Jurkat, Clone E6-1 (cell line): ENCODE measurements at places on chromosomes 3 and 15.

DNA sequence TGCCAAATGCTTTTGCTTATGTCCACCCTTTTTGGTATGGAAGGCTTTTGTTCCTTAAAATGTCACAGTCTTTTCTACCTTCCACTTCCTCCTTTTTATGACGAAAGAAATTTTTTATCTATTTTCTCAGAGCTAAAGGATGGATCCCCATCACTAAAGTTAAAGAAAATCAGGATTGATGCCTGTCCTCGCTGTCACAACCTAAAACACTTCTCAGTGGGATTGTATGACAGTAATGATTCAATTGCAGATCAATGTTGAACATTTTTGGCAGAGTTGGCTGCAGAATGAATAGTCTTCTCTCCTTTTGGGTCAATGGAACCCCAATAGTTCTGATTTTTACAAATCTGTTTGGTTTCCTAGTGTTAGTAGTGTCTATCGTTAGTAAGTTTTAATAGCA is 549.8 kb upstream of the ROBO2 start:
- no peak for DNase-seq

- no peak for DNase-seq
Observed at GRCh38 chr3:169668072-169668956, 4.8 kb upstream of the MECOM start.

DNA sequence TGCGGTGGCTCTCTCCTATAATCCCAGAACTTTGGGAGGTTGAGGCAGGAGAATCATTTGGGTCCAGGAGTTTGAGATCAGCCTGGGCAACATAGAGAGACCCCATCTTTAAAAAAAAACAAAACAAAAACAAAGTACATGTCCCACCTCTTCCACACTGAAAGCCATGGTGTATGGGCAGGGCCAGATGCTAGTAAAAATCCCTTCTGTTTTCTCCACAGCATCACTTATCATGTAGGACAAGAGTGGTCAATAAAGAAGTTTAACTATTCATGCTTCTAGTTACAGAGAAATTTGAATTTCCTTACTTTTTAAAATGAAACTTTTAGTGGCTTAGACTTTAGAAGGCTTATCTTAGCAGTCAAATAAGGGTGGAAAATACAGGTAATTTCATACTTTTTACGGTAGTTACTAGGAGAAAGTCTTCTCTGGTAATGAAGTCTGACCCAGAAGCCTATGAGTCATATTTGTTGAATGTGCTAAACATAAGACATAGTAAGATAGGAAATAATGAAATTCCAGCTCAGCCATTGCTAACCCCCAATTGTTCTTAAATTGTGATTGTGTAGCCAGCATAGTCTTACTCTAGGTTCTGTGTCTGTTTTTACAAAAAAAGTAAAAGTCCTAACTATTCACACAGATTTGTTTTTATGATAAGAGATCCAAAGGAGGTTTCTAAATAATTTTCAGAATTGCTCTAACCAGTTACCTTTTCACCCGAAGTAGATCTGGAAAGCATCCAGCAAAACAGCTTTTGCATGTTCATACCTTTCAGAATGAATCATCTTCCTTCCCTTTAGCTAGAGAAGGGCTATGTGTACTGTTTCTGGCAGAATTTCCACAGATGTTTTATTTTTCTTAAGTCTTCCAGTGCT is 16.4 kb upstream of the ZNF609 start:
- no peak for DNase-seq

GRCh38 chr3:11570789-11571495 is 72.8 kb downstream of the VGLL4 start:
- DNase-seq = no peak
